ENCODE measurements at places on chromosomes 1 and 21.

DNA sequence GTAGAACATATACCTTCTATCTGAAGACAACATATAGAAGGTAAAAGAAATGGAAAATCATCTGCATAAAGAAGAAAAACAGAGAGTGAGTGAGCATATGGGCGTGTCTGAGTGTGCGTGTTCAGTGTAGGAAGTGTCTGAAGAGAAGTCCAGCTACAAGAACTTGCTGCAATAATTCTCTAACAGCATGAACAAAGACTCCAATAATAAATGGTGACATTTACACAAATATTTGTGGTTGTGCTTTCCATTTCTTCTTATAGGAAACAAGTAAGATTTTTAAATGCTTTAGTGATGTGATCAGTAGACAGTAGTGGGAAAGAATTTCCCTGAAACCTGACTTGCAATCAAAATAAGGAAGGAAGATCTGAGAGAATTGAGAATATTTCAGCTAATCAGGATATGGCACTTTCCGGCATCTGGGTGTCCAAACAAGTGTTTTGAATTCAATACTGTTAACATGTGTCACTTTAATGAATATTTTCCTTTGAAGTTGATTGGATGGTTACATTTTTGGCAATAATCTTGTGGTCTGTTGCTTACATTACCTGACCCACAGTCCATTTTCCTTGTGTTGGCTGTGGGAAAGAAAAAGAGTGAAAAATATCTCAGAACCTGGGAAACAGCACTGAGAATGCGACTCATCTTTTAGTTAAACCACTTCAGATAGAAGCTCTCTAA is 154.0 kb downstream of the TGFB2 start:
- no peak for DNase-seq

DNA sequence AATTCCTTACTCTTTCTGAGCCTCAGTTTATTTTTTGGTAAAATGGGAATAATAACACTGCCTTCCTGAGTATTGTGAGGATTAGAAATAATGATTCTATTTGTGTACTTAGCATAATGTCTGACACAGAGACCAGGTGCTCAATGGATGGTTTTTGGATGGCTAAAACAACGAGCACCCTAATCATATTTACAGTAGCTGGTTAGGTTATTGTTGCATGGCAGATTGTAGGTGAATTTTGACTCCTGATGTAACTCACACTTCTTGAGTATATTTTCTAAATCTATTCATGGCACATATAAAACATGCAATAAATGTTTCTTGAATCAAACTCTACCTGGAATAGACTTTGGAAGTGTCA is 11.9 kb upstream of the DUSP10 start:
- DNase-seq = no peak

DNA sequence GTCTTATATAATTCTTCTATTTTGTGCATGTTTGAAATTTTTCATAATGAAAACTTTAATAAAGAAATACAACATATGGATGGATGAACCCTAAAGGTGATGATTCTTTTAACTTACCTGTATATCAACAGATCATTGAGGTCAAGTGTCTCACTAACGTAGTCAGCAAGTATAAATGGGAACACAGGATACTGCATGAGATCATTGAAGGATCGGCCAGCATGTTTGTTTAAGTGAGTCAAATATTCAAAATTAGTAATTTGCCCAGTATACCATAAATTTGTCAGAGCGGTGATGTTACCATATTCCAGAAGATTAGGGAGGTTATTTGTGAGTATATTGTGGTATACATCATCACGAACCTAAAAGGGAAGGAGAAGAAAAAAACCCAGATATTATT is 71.0 kb upstream of the GNG4 start:
- no peak for DNase-seq

- DNase-seq = no peak
These were observed 92.1 kb upstream of the SLC44A3 start for GRCh38 chr1:94727846-94728715.

GRCh38 chr1:164855716-164856329 is 296.8 kb downstream of the PBX1 start:
- no peak for DNase-seq
